Islet precursor cell (in vitro differentiated cells): ENCODE measurements at places on chromosomes 3 and 15.

GRCh38 chr15:28097656-28098359 is 1.3 kb downstream of the OCA2 start:
- DNase-seq, result no peak

GRCh38 chr3:50583897-50584296 is 14.6 kb downstream of the HEMK1 start:
- no peak for DNase-seq

GRCh38 chr3:141408596-141408995 is 40.3 kb downstream of the ZBTB38 start:
- no peak for DNase-seq

DNA sequence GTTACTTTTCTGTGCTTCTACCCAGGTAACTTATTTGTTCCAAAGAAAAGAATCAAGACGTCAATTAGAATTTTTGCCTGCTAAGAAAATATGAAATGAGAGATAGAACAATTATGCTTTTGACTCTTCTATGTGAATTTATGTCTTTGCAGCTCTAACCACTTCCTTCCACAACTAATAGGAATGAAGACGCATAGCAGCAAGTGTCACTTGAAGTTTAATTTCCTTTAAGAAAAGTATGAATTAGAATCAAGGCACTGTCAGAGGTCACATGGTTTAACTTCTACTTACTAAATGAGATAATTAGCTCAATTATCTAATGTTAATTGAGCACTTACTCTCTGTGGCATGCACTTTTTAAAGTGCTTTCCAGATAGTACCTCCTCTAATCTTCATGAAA is 3.3 kb downstream of the WDR49 start:
- DNase-seq, result no peak

DNA sequence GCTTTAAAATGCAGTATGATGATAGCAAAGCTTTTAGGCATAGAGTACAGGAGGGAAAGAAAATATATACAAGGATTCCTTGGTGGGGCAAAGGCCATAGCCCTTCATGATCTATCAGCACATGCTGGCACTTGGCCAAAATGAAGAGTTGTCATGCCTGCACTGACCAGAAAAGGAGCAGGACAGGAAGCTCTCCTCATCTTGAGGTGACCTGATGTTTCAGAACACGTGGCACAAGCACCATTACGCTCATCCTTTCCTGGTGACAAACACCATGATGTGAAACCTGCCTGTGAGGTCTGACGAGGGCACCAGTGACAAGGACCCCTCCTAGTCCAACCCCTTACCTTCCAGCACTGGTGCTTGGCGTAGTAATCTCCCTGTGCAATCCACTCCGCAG is 77.9 kb upstream of the DCLK3 start:
- no peak for DNase-seq

DNA sequence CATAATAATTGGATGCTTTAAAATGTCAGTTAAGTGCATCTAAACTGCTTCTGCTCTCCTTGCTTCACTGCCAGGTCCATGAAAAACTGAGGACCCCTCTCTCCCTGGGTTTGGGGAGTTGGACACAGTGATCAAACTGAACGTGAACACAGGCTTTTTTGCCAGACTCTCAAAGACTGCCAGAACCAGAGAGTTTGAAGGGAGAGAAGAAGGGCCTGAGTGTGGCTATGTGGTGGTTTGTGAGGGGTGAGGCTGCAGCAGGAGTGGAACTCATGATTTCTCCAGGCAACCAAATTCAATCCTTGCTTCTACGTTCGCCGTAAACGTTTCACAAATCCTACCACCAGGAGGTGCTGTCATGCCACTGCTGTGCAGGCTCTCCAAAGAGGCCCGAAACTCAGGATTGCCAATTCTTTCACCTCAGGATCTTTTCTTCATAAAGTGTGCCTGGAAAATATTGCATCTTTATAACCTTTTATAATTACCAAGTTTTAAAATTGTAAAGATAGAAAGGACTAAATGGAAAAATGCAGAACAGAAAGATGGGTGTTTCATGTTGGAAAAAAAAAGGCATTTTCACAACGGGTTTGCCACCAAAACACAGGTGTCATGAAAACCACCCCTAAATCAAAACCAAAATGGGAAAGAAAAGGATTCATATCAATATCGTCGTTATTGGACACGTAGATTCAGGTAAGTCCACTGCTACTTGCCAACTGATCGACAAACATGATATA is 19.7 kb downstream of the TM4SF4 start:
- DNase-seq, result peak; percentile 84

- peak; percentile 93 for DNase-seq
Observed at GRCh38 chr15:98850961-98851572, 156.5 kb downstream of the PGPEP1L start.

DNA sequence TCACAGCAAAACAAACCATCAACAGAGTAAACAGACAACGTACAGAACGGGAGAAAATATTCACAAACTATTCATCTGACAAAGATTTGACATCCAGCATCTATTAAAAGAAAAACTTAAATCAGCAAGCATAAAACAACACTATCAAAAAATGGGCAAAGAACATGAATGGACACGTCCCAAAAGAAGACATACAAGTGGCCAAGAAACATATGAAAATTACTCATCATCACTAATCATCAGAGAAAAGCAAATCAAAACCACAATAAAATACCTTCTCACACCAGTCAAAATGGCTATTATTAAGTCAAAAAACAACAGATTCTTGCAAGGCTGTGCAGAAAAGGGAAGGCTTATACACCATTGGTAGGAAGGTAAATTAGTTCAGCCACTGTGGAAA is 13.7 kb upstream of the SERPINI2 start:
- DNase-seq, result no peak

- DNase-seq, result no peak
Observed at GRCh38 chr15:31228980-31229826, 97.4 kb upstream of the KLF13 start.

DNA sequence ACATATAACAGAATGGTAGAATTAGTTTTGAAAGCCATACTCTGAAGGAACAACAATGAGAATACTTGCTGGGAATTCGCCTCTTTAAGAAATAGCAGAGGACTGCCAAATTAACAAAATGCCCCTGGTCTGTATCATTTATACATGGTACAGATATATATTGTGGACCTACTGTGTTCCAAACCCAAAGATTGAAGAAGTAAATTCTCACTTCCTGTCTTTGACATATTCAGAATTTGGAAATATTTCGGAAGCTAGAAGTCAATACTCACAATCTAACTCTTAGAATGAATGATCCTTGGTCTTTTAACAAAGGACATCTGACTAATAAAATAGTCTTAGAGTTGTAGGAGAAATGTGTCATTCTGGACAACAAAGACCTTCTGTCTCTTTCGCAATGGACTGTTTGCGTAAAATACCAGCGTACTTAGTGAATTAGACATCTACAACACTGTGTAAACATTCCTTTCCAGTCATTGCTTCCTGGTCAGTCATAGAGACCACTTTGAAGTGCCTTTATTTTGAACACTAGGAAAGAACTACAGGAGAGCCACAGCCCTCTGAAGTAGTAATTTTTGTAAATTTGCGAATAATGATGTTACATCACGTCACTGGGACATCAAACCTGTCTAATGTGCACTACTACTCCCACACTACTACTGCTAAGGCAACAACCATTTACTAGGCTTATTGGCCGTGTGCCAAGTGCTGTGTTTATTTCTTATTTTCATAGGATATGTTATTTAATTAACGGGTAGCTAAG is 68.0 kb downstream of the CHL1 start:
- no peak for DNase-seq

DNA sequence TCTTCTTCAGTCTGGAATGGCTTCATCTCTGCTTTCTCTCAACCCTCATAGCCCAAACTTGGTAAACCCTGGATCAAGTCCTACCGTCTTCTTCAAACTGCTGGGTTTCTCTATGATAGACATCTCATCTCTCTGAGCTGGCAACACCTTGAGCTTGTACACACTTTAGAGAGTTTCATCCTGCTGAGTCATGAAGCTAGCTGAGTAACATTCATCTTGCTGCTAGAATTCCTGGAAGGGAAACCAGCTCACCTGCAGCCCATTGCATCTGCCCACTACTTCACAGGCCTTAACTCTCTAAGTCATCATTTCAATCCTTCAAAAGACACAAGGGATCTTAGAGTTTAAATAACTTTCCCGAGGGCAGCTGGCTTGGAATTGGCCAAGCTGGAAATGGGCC is 175.5 kb upstream of the RORA start:
- peak; percentile 60 for DNase-seq

DNA sequence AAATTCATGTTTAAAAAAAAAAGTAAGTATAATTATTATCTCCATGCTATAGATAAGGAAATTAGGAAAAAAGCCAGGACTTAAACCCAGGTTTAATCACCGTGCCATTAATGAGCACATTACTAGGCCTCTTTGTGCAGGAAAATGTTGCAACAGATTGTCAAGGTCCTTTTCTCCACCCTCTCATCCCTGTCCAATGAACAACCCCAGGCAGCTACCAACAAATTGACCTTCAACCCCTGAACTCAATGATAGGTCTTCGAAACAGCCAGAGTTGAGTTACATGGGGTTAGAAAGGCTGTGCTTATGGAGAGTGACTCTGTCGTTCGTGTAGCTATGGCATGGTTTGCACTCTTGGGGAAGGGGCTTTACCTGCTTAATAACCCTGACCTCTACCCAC is 84.2 kb upstream of the CTNNB1 start:
- DNase-seq, result no peak

DNA sequence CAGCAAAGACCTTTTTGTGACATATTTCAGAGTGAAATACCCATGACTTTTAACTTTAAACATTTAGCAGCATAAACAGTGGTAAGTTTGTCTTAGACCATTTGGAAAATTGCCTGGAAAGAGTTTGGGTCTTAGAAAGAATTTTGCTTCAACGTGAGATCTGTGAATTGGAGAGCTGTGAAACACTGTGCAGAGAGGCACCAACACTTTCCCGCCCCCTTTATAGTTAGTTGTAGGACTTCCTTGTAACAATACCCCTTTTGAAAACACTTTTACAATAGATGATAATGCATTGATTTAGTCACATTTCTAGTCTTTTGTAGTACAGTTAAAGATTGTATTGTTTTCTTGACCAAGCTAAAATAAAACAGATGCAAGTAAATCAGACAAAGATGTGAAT is 43.5 kb upstream of the MBNL1 start:
- no peak for DNase-seq

DNA sequence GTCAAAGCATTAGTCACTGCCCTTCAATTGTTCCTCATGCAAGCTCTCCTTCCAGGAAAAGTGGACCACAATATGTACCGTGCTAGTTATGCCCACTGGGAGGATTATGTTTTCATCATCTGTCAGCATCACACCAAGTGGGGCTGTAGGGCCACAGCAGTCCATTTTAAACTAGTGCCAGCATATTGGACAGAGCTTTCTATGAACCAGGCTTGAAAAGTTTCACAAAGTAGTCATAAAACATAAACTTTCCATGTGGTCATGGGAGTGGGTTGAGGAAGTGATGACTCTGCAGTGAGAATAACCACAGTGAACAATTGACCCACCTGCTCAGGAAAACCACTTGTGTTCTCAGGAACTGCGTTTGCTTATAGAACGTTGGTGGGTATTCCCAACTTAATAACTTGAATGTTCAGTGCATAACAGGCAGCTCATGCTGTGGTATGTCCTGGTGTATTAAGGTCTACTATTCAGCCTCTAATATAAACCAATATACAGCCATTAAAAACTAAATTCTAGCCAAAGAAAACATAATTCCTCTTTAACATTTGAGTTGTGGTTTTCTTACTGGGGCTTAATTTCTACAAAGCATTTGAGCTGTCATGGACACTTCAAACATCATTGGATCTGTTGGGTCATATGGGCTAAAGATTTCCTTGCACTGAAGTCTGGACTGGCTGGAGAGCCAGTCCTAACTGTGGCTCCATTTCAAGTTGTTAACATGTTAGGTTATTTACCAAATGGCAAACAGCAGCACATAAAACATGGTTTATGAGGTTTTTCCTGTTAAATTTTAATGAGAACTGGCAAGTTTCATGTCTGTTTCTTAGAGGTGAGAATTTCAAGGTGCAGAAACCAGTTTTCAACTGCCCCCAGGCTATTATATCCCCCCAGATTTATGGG is 274.1 kb downstream of the OTOL1 start:
- DNase-seq, result no peak

GRCh38 chr3:71809321-71810026 is 24.5 kb upstream of the PROK2 start:
- no peak for DNase-seq
